ENCODE measurements at places on chromosomes 5 and 9. TPM values are rescaled to one million over a fixed set of nuclear protein-coding genes. Genes with fewer than 3 reads are reported as not detected.

Gene SPATA31D3
- not detected for total RNA-seq

Gene NRG2
- total RNA-seq, result 1.9 TPM

Gene GGTA1
- total RNA-seq, result 7.1 TPM

Gene FTMT
- total RNA-seq, result not detected

Gene LURAP1L
- total RNA-seq, result 2.6 TPM

Gene NR4A3
- total RNA-seq, result 0.24 TPM

Gene BTNL8
- total RNA-seq, result not detected

All from esophagus mucosa (tissue), 1 donor.